ENCODE measurements at places on chromosomes 6 and 20.

DNA sequence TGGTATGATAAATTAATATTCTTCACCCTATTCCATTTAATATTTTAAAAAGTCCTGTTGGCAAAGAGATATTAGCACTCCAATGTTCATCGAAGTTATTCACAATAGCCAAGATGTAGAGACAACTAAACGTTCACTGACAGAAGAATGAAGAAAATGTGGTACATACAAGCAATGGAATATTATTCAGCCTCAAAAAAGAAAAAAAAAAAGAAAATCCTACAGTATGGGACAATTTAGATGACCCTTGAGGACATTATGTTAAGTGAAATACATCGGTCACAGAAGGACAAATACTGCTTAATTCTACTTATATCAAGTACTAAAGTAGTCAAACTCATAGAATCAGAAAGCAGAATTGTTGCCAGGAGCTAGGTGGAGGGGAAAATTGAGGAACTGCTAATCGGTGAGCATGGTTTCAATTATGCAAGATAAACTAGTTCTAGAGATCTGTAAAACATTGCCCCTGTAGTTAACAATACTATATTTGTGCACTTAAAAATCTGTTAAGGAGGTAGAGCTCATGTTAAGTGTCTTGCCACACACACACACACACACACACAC, 4.7 kb downstream of the GCLC start:
- DNase-seq, result no peak

DNA sequence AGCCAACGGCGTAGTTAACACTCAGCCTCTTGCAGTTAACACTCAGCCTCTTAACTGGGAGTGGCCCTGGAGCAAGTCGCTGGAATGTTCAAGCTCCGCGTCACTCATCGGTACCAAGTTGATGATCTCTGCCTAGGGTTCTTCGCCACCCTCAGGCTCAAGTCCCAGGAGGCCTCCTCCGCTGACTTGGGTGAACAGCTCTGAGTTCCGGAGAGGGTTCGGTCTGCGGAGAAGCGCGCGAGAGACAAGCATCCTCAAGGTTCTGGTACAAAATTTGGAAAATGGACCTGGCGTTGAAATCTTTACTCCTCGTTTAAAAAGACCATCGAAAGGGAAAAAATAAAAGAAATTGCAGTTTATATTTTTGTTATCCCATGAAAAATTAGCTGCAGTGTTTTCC, 876 bp upstream of the DSP start:
- DNase-seq, result no peak

DNA sequence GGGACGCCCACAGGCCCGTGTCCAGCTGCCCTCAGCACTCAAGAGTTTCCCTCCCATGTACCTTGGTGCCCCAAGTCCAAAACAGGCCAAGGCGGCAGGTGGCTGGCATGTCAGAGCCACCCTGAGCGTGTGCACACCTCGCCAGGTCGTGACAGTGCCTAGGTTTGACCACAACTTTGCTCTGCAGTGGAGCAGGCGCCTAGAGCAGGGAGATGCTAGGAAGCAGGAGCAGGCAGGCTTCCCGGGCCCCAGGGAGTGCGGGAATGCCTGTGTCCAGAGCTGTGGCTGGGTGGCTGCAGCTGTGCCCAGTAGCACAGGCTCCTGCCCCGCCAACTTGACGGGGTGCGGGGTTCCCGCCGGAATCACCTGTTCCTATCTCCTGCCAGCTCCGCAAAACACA, 380.8 kb upstream of the IMPG1 start:
- no peak for DNase-seq

DNA sequence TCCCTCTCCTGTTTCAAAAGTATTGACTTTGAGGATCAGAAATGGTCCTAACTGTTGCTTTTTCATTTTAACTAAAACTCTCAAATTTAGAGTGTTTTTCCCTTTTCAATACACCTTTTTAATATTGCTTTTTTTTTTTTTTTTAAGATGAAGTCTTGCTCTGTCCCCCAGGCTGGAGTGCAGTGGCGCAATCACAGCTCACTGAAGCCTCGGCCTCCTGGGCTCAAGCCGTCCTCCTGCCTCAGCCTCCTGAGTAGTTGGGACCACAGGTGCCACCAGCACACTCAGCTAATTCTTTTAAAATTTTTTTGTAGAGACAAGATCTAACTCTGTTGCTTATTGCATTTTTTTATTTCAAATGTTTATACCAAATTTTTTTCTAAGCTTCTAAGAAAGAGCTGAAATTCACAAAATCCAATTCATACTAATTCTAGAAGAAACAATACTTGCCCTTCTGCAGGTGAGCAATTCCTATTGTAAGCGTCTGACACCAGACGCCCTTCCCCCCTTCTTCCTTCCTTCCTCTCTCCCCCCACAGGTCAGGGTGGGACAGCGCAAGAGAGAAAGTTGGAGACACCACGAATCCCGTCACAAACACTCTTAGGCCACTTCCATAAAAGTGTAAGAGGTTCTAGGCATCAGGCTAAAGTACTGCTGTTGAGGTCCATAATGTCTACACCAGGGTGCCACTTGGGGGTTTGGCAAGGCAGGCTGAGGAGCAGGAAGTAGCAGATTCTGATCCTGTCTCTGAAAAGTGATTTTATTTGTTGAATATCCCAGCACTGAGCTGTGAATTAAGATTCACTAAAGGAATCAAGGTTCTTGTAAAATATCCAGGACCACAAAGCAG, 12.8 kb downstream of the DLL1 start:
- no peak for DNase-seq

- no peak for DNase-seq
Observed at GRCh38 chr6:128491610-128492206, 28.7 kb downstream of the PTPRK start.

- no peak for DNase-seq
Observed at GRCh38 chr6:156423829-156424228, 353.3 kb upstream of the ARID1B start.

- no peak for DNase-seq
Observed at GRCh38 chr20:31496761-31497295, 17.4 kb upstream of the HM13 start.

DNA sequence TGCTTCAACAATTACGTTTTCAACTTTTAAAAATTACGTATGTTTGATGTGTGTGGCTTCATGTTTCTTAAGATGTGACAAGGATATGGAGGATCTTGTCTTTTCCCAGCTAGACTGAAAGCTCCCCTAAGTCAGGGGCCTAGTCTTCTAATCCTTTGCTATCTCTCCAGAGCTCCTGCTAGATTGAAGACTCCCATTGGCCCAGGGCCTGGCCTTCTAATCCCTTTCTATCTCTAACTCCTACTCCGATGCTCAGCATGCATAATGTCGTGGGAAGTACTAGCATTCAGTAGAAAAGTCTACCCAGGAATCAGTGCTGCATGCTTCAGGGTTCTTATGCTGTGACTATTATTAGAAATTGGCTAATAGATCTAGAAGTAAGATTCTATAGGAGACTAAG, 144.8 kb upstream of the SUPT3H start:
- DNase-seq, result no peak

DNA sequence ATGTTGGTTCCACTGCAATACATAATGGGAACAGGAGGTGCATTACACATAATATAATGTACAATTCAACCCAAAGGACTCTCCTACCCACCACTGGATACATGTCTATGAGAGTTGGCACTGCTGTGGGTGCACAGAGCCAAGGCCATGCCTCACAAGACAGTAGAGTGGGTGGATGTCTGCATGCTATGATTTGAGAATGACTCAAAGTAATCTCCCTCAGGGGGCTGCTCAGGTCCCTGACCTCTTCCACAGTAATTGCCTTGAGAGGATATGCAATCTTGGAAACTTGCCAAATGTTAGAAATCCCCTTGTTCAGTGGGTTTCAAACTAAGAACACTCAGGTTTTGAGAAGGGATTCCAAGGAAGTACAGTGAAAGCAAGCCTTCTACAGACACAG, 79.0 kb downstream of the ANKEF1 start:
- no peak for DNase-seq

- DNase-seq, result no peak
Observed at GRCh38 chr20:51156041-51156982, 133.4 kb upstream of the KCNG1 start.

GRCh38 chr20:61161726-61162390, 90.2 kb upstream of the CDH4 start:
- DNase-seq, result no peak

- no peak for DNase-seq
Observed at GRCh38 chr20:21100578-21101452, 5.3 kb downstream of the LINC00237 start.

DNA sequence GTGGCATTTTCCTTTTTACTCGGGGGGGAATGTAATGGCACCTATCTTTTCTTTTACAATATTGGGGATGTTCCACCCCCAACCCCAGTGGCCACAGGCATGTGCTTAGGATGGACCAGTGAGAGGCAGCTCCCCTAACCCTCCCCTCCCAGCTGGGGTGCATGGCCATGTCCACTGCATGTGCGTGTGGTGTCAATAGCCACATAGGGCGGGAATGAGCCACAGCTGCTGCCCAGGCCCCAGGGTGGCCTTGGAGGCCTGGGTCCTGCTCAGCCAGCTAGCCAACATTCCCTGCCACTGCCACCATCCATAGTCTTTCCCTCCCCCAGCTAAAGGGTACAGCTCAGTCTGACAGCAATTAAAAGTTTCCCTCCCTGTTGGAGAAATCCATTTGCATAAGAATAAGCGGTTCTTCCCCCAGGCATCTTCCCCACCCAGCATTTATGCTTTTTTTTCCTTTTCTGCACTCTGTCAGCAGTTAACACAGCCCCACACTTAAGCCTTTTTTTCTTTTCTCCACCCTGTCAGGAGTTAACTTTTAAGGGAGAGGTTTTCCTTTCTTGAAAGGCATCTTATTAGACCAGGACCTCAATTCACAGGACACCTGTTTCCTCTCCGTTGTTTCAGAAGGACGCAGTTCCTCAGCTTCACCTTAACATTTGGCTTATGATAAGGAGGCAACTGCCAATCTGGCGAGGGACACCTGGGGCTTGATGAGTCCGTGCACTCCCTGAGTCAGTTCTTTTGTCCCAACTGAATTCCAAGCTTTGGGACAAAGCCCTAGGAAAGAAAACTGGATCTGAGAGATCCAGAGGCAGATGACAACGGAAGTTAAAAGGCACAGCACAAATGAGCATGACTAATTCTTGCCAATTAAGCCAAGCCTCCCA, 121.4 kb downstream of the TPBG start:
- no peak for DNase-seq

GRCh38 chr6:41424370-41425058, 89.1 kb downstream of the NCR2 start:
- no peak for DNase-seq

- no peak for DNase-seq
Observed at GRCh38 chr6:50120300-50120699, 70.6 kb upstream of the DEFB112 start.

GRCh38 chr6:706146-706545, 13.2 kb upstream of the EXOC2 start:
- no peak for DNase-seq

DNA sequence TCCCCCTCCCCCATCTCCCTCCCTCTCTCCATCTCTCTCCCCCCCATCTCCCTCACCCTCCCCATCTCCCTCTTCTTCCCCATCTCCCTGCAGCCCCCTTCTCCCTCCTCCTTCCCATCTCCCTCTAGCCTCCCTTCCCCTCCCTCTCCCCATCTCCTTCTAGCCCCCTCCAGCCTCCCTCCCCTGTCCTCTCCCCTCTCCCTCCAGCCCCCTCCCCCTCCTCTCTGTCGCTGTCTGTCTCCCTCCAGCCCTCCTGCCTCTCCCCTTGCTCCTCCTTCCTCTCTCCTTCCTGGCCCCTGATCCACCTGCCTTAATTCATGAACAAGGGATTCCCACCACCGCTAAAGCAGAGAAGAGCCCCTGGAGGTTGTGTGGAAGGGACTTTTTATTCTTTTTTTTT, 26.9 kb upstream of the CHMP4B start:
- no peak for DNase-seq
